Stimulated activated naive CD4-positive, alpha-beta T cell (primary cell): ENCODE measurements at places on chromosomes 7 and 10.
A peak's percentile ranks its signal among the peaks of the same experiment; 100 is the strongest.

- DNase-seq, result peak; percentile 53
These were observed 6.3 kb downstream of the NAT16 start for GRCh38 chr7:101173752-101174244.

DNA sequence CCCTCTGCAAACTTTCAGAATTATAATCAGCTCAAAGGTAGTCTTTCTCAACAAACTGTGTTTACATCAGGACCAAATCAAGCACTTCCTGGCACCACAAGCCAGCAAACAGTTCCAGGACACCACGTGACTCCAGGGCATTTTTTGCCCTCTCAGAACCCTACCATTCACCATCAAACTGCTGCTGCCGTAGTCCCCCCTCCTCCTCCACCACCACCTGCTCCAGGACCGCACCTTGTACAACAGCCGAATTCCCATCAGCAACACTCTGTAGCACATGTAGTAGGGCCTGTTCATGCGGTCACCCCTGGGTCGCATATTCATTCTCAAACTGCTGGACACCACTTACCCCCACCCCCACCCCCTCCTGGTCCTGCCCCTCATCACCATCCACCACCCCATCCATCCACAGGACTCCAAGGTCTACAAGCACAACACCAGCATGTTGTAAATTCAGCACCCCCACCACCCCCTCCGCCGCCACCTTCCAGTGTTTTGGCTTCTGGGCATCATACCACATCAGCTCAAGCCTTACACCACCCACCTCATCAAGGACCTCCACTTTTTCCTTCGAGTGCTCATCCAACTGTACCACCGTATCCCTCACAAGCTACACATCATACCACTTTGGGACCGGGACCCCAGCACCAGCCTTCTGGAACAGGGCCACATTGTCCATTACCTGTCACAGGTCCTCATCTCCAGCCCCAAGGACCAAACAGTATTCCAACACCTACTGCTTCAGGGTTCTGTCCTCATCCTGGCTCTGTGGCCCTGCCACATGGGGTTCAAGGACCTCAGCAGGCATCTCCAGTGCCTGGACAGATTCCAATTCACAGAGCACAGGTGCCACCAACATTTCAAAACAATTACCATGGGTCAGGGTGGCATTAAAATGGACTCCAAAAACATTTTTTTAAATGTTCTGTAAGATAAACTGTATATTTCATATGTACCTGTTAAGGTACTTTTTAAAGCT, 98.7 kb downstream of the KMT2E start:
- DNase-seq, result no peak

DNA sequence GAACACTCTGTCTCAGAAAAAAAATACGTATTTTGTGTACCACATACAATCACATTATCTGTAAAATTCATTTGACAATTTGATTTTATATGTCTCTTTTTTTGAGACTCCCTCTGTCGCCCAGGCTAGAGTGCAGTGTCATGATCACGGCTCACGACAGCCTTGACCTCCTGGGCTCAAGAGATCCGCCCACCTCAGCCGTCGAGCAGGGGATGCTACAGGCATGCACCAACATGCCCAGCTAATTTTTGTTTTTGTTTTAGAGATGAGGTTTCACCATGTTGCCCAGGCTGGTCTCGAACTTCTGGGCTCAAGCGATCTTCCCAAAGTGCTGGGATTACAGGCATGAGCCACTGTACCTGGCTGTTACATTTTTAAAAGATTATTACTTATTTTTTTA, 11.6 kb upstream of the BAZ1B start:
- no peak for DNase-seq

GRCh38 chr7:40348126-40348728, 213.4 kb downstream of the SUGCT start:
- DNase-seq, result no peak

DNA sequence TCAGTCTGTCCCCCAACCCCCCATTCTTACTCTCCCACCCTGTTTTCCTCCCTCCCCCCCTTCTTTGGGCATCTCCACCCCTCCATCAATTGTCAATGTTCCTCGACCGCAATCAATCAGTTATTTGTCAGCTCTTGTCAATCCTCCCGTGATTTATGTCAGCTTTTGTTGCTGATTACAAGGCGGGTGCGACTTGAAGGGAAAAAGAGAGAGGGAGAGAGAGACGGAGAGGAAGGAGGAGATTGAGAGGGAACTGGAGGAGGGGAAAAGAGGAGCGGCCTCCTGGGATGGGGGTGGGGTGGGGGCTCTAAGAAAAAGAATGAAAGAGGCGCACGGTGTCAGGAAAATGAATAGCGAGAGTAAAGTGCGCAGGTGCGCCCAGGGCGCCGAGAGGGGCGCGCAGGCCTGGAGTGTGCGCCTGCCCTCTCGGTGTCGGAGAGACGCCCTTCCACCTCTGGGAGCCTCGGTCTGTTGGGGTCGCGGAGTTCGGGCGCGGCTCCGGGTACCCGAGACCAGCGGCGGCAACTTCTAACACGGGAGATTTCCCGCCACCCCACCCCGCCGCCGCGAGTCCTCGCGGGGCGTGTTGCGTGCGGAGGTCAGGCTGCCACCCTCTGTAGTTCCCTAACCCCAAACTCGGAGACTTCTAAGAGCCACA, 1.1 kb upstream of the ZNF503 start:
- DNase-seq, result no peak

GRCh38 chr10:3074145-3074665, 6.9 kb downstream of the PFKP start:
- DNase-seq, result no peak

GRCh38 chr10:16570731-16571130, 49.1 kb upstream of the C1QL3 start:
- no peak for DNase-seq

GRCh38 chr10:52874581-52874980, 102.0 kb upstream of the MBL2 start:
- DNase-seq, result no peak

DNA sequence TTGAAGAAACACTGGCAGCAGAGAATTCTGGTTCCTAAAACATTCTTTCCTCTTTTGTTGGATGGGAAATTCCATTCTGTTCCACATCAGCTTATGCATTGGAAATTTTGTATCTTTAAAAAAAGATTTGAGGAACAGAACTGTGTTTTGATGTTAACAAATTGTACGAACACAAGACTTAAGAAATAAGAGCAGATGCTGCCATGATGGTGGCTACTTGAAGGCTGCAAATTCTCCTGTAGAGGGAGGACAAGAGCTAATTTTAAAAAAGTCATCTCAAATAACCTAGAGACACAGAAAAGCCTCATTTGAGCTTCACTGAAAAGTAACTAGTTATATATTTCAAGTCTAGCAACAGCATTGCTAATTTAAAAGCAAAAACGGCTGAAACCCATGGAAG, 29.8 kb downstream of the NDUFB2 start:
- DNase-seq, result peak; percentile 8

- no peak for DNase-seq
These were observed 47.3 kb upstream of the CPXM2 start for GRCh38 chr10:123938890-123939289.

DNA sequence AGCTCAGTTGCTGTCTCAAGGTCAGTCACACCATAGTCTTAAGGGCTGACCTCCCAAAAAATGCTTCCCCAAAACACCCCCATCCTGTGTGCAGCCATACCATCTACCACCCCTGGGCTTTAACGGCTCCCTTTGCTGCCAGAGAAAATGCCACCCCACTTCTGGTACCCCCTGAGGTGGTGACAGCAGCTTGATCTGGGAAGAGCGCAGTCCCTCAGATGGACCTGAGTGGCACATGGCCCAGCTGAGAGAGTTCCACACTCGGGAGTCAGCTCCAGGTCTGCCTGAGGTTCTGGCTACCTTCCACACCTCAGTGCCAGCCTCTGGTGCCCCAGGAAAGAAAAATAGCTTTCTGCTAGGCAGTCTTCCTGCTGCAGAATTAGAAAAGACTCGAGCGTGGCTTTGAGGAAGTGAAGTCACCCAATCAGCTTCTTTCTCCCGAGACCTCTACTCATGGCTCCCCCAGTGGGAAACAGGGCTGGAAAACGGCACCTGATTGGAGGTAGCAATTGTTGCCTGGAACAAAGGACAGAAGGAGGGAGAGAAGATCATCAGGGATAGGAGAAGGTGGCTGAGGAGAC, 151.7 kb downstream of the ARHGAP21 start:
- DNase-seq, result no peak
